ENCODE measurements at places on chromosomes 12 and 14.

DNA sequence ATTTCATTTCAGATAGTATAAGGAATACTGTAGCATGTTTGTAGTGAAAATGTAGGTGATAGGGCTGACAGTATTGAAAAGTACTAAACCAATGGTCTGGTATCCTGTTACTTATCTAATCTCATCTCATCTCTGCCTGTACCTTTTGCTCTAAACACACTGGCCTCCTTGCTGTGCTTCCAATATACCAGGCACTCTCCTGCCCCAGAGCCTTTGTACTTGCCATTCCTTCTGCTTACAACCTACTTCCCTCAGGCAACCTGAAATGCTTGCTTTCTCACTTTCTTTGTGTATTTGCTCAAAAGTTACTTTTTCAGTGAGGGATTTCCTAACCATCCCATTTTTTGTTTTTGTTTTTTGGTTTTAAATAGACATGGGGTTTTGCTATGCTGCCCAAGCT is 101.9 kb downstream of the PAPLN start:
- no peak for DNase-seq

- no peak for DNase-seq
These were observed 632 bp downstream of the UBR7 start for GRCh38 chr14:93207468-93208308.

- no peak for DNase-seq
These were observed 284.7 kb upstream of the PWP1 start for GRCh38 chr12:107400686-107401447.

GRCh38 chr14:95121911-95122620 is 35.3 kb downstream of the DICER1 start:
- DNase-seq: no peak
